H4 (cell line): ENCODE measurements at places on chromosomes 3 and 15. TPM values are rescaled to one million over a fixed set of nuclear protein-coding genes. Genes with fewer than 3 reads are reported as not detected.
A peak's percentile ranks its signal among the peaks of the same experiment; 100 is the strongest.

The VEPH1 gene
- total RNA-seq = 0.75 and 8.9 TPM in 2 replicates

- no peak for DNase-seq
Observed at GRCh38 chr3:12878141-12878574, 36.8 kb upstream of the RPL32 start.

The CORO2B gene
- 0.33 and 0.64 TPM in 2 replicates for total RNA-seq

The SRPRB gene
- total RNA-seq = 77.4 and 98.0 TPM in 2 replicates

GRCh38 chr3:29384640-29385039, 103.8 kb downstream of the RBMS3 start:
- DNase-seq = peak; percentile 34

GRCh38 chr15:48986240-48986639, 22.5 kb upstream of the SHC4 start:
- no peak for DNase-seq

The AADAC gene
- total RNA-seq = 0.08 TPM in 1 of 2 replicates, not detected in the other

- DNase-seq = no peak
Observed at GRCh38 chr3:194251007-194251406, 100.1 kb downstream of the CPN2 start.

GRCh38 chr3:118146658-118147375, 887.8 kb downstream of the IGSF11 start:
- no peak for DNase-seq

The GATA2 gene
- total RNA-seq = 4.0 TPM in 2 replicates

DNA sequence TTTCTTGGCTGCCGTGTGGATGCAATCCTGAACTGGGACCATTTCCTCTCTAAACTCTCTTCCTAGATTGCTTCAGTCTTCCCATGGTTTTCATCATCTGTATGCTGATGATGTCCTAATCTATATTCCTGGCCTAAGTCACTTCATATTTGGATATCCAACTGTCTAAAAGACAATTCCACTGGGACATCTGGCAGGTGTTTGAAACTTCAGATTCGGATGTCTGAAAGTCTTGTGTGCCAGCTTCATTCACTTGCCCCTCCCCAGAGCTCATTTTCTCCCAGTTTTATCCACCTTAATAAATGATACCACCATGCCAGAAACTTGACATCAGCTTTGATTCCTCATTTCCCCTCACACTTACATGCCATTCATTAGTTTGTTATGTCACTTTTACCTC, 134.9 kb upstream of the PTX3 start:
- no peak for DNase-seq

The HDC gene
- not detected in 2 replicates for total RNA-seq

- no peak for DNase-seq
Observed at GRCh38 chr15:27541581-27541980, 557.5 kb downstream of the OCA2 start.
